Left colon (tissue), 2 donors: ENCODE measurements at places on chromosomes 5 and 9. TPM values are rescaled to one million over a fixed set of nuclear protein-coding genes. Genes with fewer than 3 reads are reported as not detected.

ABO gene
- 95.1 TPM for total RNA-seq

JADE2 gene
- 27.1 TPM for total RNA-seq

HSPA4 gene
- 71.6 TPM for total RNA-seq

SLC6A3 gene
- not detected for total RNA-seq

WDR38 gene
- total RNA-seq, result not detected

TEK gene
- total RNA-seq, result 4.2 TPM

PPP2R2B gene
- 1.1 TPM for total RNA-seq

GLE1 gene
- 26.6 TPM for total RNA-seq

ADGRD2 gene
- total RNA-seq, result not detected

RNF38 gene
- 40.5 TPM for total RNA-seq

DNA sequence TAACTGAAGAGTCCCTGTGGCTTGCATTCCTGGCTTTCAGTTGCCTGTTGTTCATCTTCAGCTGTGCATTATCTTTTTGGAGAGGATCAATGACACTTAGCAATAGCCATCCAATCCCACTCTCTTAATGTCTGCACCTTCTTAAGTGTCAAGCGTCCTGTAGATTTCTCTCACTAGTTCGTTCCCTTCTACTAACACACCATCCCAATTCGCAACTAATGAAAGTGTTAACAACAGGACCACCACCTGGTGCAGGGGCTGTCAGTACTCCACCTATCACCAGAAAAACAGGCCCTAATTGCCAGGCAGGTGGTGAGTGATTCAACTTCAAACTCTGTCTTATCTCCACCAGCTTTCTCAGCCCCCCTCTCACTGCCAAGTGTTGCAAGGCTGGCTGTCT lies 169.4 kb upstream of the EFNA5 start:
- DNase-seq, result no peak

DNA sequence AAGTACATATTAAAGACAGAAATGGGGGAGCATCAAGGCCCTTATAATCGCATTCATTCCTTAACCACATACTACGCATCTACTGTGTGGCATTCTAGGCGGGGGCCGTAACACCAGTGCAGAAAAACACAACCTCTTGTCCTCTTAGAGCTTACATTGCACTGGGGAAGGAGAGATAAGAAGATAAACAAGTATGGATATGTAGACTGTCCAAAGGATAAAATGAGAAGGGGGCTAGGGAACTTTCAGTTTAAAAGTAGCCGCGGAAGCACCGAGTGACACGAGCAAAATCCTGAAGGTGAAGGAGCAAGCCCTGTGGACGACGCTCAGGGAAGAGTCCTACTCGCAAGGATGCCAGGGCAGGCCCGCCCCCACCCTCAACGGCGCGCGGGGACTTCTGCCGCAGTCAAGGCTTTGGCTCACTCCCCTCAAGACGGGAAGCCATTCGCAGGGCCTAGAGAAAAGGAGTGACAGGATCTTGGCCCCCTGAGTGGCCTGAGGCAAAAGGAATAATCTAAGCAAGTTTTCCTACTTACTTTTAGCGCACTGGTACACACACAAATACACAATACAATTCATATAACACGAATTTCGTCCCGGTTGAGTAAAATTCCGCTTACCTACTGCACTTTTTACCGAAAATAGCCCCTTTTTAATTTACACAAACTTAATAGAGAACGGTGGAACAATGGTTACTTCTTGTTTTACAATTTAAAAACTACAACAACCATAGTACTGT lies 1.3 kb upstream of the NIPBL start:
- peak; percentile 51 for DNase-seq

GRCh38 chr5:89064736-89065135 lies 181.8 kb upstream of the MEF2C start:
- DNase-seq, result no peak

GRCh38 chr5:151002250-151002649 lies 18.1 kb upstream of the GPX3 start:
- no peak for DNase-seq

- peak; percentile 23 for DNase-seq
Measured at GRCh38 chr9:131475956-131476776, 26.6 kb upstream of the POMT1 start.

DNA sequence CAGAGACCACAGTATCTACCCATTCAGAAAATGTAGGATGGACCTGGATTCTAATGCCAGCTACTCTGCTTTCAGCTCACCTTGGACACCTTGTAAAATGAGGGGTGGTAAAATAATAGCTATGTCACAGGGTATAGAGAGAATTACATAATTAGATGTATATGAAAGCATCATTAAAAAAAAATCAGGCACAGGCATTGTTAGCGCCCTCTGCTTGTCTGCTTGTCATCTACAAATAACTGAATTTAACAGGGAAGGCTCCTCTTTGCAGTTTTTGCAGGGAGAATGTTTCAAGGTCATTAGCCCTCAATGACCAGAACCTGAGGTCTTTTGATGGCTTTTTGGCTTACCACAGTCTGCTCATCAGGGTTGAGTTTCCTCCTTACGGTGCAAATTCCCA lies 58.0 kb downstream of the GPR21 start:
- DNase-seq, result no peak

DNA sequence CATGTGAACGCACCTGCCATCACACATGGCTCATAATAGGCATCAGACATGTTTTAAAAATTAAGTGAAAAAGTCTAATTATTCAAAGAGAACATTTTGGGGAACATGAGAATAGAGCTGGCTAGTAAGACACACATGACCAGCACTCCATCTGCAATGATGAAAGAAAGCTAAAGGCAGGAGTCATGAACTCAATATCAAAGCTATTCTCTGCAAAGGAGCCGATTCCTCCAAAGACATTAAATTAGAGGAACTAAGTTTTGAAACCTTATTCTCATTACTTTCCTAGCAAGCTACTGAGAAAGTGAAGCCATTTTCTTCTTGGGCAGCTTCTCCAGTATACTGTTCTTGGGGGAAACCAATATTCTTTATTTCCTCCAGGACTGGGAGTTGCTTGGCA lies 172.0 kb downstream of the CRB2 start:
- DNase-seq, result no peak

DNA sequence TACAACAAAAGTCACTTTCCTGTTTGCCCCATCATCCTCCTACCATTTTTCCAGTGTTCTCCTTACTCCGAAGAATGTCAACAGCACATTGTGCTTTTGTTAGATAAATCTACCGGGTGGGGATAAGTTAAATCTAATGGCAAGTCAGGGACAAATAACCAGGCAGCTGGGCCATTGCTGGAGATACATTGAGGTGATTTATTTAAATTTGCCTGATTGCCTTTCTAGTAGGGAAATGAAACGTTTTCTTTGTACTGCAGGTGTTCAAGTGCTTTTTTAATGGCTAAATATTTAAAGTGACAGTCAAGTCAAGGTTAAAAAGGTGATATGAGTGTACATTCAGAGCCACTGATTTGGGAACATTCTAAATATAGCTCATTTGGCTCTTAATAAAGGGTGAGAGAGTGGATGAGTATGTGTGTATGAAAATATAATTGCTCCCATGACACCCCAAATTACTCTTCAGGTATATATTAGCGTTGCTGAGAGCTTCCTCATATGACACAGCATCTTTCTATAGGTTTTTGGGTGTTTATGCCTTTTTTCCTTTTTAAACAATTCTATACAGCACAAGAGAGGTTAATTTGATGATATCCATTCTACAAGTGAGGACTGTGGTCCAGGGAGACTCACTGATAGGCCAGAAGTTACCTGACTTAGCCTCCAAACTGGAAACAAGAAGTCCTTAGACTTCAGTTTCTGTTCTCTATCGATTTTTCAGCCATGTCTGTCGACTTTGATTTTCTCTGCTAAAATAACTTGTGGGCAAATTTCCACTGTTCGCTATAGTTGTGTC lies 51.9 kb downstream of the DMRT2 start:
- DNase-seq, result no peak

GRCh38 chr5:171386006-171386671 lies 1.5 kb upstream of the NPM1 start:
- peak; percentile 18 for DNase-seq

- peak; percentile 45 for DNase-seq
Measured at GRCh38 chr9:132507670-132508469, 74.5 kb upstream of the BARHL1 start.

- no peak for DNase-seq
Measured at GRCh38 chr5:77156379-77156778, 54.1 kb upstream of the PDE8B start.

- no peak for DNase-seq
Measured at GRCh38 chr5:59725392-59725767, 168.1 kb downstream of the PDE4D start.

DNA sequence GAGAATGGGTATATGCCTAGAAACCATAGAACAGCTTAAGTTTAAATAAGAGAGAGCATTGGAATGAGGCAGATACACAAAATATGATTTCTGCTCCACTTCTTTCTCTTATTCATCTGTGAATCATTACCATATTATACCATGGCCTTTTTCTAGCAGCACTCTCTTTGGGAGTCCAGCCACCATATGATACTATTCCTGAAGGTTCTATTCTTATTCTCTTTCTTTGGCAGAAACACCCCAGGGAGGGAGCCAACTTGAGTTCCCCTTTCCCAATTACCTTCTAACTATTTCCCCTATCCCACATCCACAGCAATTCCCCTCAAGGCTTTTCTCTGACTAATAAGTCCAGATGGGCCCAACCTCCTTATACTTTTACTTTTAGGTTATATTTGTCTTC lies 55.9 kb downstream of the NDUFAF2 start:
- no peak for DNase-seq

DNA sequence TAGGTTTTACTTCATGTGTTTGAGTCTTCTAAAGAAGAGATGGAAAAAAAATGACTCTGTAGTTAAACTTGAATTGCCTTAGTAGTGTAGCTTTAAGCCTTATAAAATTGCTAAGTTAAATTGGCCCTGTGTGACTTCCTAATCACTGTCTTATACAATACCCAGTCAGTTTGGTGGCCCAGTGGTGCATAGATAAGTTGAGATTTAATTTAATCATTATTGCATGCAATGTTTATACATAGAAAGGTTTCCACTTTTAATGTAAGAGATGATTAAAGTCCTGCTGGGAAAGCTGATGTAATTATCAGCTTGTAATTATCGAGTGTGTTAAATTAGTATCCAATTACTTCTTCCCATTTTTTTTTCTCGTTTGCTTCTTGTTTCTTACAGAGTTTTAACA lies 187.1 kb downstream of the TRIO start:
- DNase-seq, result no peak

DNA sequence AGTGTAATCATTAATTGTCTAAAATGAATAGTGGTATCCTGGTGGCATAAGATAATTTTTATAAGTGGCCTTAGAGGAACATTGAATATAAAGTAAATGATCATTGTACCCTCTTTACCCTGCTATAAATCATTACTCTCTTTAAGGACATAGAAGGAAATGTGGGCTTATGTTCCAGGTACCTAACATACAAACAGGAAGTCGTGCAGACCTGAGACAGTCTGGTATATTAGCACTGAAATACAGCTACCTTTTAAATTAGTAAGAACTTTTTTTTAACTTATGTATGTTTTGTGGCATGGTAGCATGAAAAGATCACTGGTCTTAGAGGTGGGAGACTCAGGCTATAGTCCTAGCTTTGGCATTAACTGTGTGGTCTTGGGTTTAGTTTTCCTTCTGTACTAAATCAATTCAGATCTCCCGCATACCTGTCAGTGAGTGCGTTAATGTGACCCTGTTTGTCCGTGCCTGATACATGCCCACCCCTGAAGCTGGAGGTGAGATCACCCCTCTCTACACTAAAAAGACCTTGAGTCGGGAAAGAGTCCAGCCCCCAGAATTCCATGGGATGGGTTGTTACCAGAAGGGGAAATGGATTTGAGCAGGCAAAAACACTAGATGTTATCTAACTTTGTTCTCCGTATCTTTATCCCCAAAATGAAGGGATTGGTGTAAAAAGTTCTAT lies 59.4 kb upstream of the ERBIN start:
- DNase-seq, result no peak

DNA sequence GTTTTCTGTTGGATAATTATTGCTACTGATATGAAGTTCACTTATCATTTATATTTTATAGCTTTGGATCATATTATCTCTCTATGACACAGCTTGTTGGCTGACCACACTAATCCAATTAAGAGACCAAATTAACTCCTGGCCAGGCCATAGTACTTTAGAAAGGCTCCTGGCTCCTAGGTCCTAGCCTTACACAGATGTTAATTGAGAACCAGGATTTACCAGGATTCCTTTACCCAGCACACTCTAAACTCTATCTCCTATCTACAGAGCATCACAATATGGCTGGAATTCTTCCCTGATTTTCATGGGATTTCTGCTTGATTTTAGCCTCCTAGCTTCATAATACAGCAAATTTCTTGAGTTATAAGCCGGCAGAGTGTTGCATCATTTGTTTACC lies 80.3 kb downstream of the SLCO6A1 start:
- DNase-seq, result no peak

- DNase-seq, result no peak
Measured at GRCh38 chr5:1235379-1235778, 10.2 kb downstream of the SLC6A18 start.

DNA sequence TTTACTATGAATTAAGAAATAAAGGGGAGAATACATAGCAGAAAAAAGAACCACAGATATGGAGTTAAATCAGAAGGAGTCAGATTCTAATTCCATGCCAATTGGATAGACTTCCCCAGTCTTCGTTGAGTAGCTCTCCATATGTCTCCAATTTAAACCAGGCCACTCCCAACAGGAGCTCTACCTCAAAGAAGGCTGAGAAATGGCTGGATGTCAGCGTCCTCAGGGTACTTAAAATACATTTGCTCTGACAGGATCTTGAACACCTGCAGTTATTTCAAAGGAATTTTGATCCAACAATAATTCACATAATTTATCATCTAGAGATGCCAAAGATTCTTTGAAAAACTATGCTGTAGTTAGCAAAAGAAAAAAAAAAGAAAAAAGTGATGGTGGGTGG lies 133.9 kb upstream of the FBN2 start:
- no peak for DNase-seq

DNA sequence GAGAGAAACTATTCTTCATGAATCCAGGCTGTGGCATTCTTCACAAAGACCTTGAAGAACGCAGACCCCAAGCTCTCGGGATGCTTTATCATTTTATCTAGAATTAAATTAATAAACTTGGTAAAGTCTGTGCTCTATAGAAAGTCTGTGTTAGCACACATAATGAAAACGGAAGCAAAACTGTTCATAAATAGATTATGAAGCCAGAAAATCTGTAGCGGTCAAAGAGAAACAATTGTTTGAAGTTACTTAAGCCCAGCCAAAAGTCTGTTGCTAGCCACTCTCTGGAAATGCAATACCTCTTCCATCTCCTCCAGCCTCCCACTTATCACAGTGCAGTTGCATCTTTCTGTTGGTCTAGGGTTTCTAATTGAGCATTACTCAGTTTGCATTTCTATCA lies 375.9 kb downstream of the KIF4B start:
- no peak for DNase-seq

GRCh38 chr9:68532131-68532530 lies 8.6 kb downstream of the TMEM252 start:
- no peak for DNase-seq

GRCh38 chr5:94551858-94552257 lies 66.5 kb downstream of the KIAA0825 start:
- DNase-seq, result no peak

- no peak for DNase-seq
Measured at GRCh38 chr9:110579862-110580219, 300 bp upstream of the SVEP1 start.
